Bronchial epithelial cell (primary cell): ENCODE measurements at places on chromosomes 11 and 22. TPM values are rescaled to one million over a fixed set of nuclear protein-coding genes. Genes with fewer than 3 reads are reported as not detected.

DNA sequence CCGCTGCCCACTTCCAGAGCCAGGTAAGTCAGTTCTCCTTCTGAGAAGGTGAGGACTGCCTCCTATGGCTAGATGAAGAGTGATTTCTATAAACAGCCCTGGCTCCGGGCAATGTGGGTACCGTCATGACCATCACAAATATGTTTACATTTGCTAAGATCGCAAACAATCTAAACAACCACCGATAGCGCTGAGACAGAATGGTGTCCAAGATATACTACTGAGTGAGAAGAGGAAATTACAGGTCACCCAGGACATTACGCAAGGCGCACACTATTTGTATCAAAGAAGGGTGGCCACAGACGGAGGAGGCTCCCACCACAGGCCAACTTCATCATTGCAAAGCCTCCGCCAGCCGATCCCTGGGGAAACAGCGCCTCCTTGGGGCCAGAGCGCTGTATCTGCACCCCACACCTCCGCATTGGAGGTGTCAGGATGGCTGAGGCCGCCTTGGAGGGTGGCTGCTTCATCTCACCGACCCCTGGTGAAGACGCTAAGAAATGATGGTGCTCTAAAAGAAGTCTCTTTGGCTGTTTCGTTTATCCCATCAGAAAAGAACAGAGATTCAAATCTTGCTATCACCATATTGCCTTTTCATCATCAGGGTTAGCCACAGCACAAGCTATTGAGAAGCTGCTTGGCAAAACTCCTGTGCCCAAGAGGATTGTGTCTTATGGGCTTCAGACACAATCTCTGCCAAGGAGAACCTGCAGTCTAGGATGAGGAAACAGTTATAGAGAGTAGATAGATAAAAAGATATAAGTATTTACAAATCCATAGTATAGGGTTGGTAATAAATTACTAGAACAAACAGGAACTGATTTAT lies 12.3 kb upstream of the ASRGL1 start:
- peak; percentile 40 for DNase-seq

DNA sequence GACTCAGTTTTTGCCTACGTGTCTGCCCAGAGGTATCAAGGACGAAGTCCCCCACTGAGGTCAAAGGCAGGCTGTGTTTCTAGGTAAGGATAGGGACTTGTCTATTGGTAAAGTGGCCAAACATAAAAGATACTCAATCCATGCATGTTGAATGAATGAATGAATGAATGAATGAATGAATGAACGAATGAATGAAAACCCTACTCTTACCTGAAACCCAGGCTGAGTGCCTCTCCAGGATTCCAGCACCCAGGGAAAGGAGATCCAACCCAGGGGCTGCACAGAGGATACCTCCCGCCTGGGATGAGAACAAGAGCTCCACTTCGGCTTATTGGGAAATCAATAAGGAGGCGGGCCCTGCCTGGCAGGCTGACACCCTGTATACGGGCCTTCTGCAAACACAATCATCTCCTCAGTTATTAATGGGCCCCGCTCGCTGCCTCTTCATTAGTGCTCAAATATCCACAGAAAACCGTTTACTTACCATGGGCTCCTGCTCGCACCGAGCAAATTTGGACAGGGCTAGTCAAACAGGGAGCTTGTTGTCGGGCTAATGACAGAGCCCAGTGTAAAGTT lies 177.4 kb downstream of the BUD13 start:
- no peak for DNase-seq

DNA sequence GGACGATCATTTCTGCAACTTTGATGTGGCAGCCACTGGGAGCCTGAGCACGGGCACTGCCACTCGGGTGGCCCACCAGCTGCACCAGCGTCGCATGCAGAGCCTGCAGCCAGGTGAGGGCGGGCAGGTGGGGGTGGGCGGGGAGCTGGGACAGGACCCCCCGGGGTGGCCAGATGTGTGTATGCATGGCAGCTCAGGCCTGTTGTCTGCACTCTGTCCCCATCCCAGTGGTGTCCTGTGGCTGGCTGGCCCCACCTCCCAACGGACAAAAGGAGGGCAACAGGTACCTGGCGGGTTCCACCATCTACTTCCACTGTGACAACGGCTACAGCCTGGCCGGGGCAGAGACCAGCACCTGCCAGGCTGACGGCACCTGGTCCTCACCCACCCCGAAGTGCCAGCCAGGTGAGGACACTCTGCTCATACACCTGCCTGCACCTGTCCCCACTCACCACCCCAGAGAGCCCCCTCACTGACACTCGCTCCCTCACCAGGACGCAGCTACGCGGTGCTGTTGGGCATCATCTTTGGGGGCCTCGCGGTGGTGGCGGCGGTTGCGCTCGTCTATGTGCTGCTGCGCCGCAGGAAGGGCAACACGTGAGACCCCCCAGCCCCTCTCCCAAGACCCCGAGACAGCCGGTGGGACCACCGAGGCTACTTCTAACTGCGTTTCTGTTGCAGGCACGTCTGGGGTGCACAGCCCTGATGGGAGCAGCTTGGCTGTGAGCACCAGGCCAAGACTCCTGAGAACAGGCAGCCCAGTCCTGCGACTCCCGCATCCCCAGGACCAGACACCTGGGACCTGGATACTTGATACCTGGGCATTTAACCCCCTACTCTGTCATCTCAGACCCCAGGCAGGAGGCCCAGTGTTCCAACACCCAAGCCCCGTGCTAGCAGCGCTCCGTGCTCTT lies 6.7 kb downstream of the SUSD2 start:
- DNase-seq, result no peak

SLC22A8 gene
- not detected in 2 replicates for total RNA-seq

ADM2 gene
- total RNA-seq, result 3.7 and 5.4 TPM in 2 replicates

CRYBB3 gene
- not detected in 2 replicates for total RNA-seq
